ENCODE measurements at places on chromosomes 11 and 22.

GRCh38 chr22:50306753-50307749 is at the start of gene PLXNB2:
PLXNB2 (minus strand) TSS chr22:50307646; CDS start chr22:50290584, 17,062 bp downstream.
- no peak for DNase-seq

GRCh38 chr11:81840380-81840779 is 893.3 kb downstream of the FAM181B start:
- no peak for DNase-seq

- no peak for DNase-seq
These were observed 540 bp downstream of the ADM start for GRCh38 chr11:10305262-10305963.

- DNase-seq: peak; percentile 91
These were observed 29.9 kb downstream of the ALG9 start for GRCh38 chr11:111841370-111842053.

- no peak for DNase-seq
These were observed 4.1 kb downstream of the SLC36A4 start for GRCh38 chr11:93193731-93194130.

DNA sequence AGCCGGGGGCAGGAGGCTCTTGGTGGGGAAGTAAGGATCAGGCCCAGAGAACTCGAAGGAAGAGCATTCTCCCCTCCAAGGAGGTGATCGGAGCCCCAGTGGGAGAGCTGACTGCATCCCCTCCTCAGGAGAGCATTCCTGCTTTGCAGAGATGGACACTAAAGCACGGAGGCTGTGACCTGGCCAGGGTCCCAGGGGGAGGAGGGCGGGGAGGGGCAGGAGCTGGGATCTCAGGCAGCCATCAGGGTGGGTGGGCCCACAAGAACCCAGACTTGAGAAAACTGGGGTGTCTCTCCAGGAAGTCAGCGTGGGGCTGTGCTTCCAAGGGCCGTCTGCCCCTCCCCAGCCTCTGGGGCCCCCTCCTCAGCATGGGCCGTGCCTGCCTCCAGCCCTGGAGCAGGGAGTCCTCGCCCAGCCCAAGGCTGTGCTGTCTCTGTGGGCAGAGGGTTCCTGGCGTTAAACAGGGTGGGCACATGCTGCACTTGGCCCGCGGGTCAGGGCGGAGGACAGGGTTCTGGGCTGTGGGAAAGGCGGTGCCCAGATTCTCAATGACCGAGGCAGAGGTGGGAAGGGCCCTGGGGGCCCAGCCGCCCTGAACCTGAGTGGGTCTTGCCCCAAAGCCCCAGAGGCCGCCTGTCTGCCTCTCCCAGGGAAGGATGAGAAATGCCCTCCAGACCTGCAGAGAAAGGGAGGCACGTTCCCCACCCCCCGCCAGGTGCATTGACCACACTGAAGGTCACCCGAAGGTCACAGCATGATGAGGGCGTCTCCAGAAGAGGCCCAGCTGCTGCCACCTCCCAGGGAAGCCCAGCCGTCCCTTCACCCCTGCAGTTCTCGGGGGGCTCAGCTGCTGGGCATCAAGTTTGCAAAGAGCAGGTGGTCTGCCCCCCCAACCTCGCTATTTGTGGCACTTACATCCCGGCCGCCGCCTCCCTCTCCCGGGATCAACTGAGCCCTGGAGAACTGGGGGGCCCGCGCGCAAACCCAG is 643 bp downstream of the CEND1 start:
- DNase-seq: no peak

GRCh38 chr11:110891411-110891810 is 179.2 kb upstream of the ARHGAP20 start:
- DNase-seq: no peak

GRCh38 chr22:37918580-37919270 is 12.6 kb downstream of the MICALL1 start:
- DNase-seq: no peak
